Fibroblast of lung (primary cell): ENCODE measurements at places on chromosomes 4 and X. TPM values are rescaled to one million over a fixed set of nuclear protein-coding genes. Genes with fewer than 3 reads are reported as not detected.

DNA sequence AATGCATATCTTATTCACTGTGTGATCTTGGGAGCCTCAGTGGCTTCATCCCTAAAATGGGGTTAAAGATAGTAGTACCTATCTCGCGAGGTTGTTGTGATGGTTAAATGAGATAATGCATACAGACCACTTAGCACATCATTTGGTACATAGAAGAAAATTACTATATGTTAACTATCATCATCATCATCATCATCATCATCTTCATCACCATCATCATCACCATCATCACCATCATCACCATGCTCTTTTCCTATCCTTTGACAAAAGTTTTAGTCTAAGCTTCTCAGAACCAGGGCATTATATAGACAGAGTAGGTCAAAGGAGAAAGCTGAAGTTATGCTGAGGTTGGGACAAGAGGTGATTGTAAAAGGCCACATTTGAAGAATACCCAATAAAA lies 145.0 kb downstream of the GPC3 start:
- no peak overlapping the region for H3K27ac ChIP-seq
- no peak overlapping the region for H3K4me3 ChIP-seq
- no peaks in the 10 kb centered on the region for H3K27me3 ChIP-seq
- DNase-seq: no peak

TACR3 gene
- total RNA-seq: under 0.01 TPM in 1 of 2 replicates, not detected in the other

TMEM154 gene
- total RNA-seq: 0.50 and 0.77 TPM in 2 replicates

SPANXN3 gene
- not detected in 2 replicates for total RNA-seq

SPANXN4 gene
- not detected in 2 replicates for total RNA-seq

CSN1S1 gene
- total RNA-seq: not detected in 2 replicates

- H3K27me3 ChIP-seq: no peaks in the 10 kb centered on the region
- H3K4me1 ChIP-seq: no peaks in the 10 kb centered on the region
- DNase-seq: no peak
- H3K36me3 ChIP-seq: no peaks in the 10 kb centered on the region
- H3K27ac ChIP-seq: no peak overlapping the region
Observed at GRCh38 chrX:581066-581465, 49.5 kb upstream of the SHOX start.

DNA sequence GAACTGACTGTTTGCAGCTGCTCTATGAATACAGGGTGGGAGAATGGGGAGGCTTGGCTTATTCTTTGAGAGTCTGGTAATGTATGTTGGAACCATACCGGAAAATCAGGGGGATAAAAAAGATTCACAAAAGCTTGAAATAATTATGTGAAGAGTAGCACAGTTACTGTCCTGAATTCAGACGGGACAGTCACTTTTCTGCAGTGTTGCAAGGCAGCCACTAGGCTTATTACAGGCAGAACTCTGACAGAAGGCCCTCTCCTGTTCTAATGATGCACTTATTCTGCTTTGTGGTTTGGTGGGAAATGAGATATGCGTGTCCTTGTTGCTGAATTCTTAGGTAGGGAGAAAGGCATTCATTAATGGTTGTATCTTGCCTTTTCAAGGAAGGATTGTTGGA lies 37.2 kb downstream of the GUCY1B1 start:
- DNase-seq: peak; percentile 24
- no peaks in the 10 kb centered on the region for H3K36me3 ChIP-seq
- H3K27ac ChIP-seq: no peak overlapping the region
- H3K27me3 ChIP-seq: no peaks in the 10 kb centered on the region
- H3K4me3 ChIP-seq: no peak overlapping the region
- H3K4me1 ChIP-seq: no peaks in the 10 kb centered on the region

GRCh38 chr4:25013756-25014661 lies 16.7 kb downstream of the LGI2 start:
- no peak overlapping the region for H3K27ac ChIP-seq
- no peak for DNase-seq
- no peak overlapping the region for H3K4me3 ChIP-seq
- H3K36me3 ChIP-seq: no peaks in the 10 kb centered on the region
- no peaks in the 10 kb centered on the region for H3K27me3 ChIP-seq
- no peaks in the 10 kb centered on the region for H3K4me1 ChIP-seq

DNA sequence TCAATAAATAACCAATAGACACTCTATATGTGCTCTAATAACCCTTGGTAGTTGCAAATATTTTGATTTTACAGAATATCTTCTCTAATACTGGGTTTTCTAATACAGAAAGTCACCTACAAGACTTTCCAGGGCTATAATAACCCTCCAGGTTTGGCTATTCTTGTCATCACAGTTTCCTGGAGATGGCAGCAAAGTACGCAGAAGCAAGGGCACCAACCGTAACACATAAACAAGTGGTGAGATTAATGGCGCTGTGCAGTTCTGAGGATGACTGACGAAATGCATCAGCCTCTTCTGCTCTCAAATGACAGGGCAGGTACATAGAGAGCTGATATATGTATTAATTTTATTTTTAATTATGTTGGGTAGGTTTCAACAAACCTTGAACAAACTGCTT lies 122.4 kb downstream of the C4orf33 start:
- H3K4me1 ChIP-seq: no peaks in the 10 kb centered on the region
- peak; percentile 18 for DNase-seq
- no peaks in the 10 kb centered on the region for H3K36me3 ChIP-seq
- no peak overlapping the region for H3K27ac ChIP-seq

PDHA1 gene
- total RNA-seq: 57.5 and 73.2 TPM in 2 replicates

DNA sequence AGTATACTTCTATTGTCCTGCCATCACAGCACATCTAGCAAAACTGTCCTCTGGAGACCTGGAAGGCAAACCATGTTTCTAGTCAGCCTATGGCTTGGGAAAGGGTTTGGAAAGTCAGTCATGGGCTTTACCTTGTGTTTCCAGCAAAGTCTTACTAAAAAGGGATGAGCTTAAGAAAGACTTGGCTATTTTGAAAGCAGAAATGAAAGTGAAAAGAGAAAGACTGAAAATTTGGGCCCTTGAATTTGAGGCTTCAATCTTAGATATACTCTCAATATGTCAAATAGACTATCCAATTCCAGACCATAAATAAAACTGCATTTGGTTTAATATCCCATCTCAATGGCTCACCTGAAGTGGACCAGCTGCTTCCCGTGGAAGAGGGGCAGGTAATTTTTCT lies 127.9 kb downstream of the ZNF330 start:
- no peak for DNase-seq
- no peaks in the 10 kb centered on the region for H3K36me3 ChIP-seq
- H3K27me3 ChIP-seq: no peaks in the 10 kb centered on the region
- no peaks in the 10 kb centered on the region for H3K4me1 ChIP-seq
- H3K27ac ChIP-seq: no peak overlapping the region
- H3K4me3 ChIP-seq: no peak overlapping the region

GRCh38 chr4:111648056-111648455 lies 497.2 kb upstream of the FAM241A start:
- no peaks in the 10 kb centered on the region for H3K4me1 ChIP-seq
- H3K4me3 ChIP-seq: no peak overlapping the region
- no peak overlapping the region for H3K27ac ChIP-seq

APOO gene
- 6.2 and 8.1 TPM in 2 replicates for total RNA-seq

DNA sequence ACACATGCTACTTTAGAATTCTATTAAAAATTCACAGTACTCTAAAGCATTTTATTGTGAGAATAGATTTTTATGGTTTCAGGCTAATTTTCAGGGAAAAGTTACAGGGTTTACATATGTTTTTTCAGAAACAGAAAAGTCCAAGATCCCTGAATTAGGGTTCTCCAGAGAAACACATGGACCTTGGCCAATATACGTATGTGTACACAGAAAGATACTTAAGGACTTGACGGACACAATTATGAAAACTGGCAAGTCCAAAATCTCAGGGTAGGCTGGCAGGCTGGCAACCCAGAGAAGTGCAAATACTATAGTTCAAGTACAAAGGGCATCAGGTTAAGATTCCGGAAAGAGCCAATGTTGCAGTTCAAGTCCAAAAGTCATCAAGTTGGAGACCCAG lies 1897.8 kb upstream of the PCDH10 start:
- H3K4me1 ChIP-seq: no peaks in the 10 kb centered on the region
- H3K27ac ChIP-seq: no peak overlapping the region
- no peak for DNase-seq
- H3K4me3 ChIP-seq: no peak overlapping the region

GRCh38 chrX:137823257-137823656 lies 257.3 kb downstream of the ZIC3 start:
- no peaks in the 10 kb centered on the region for H3K27me3 ChIP-seq
- DNase-seq: no peak
- H3K4me1 ChIP-seq: no peaks in the 10 kb centered on the region
- H3K27ac ChIP-seq: no peak overlapping the region
- H3K4me3 ChIP-seq: no peak overlapping the region

GAGE1 gene
- total RNA-seq: not detected in 2 replicates

LANCL3 gene
- under 0.01 TPM in 1 of 2 replicates, not detected in the other for total RNA-seq

PDZD4 gene
- total RNA-seq: under 0.01 and 0.26 TPM in 2 replicates

TCEAL2 gene
- total RNA-seq: 0.17 and 0.26 TPM in 2 replicates

ZAR1 gene
- total RNA-seq: not detected in 2 replicates

- DNase-seq: peak; percentile 9
- H3K4me1 ChIP-seq: no peaks in the 10 kb centered on the region
- H3K36me3 ChIP-seq: no peaks in the 10 kb centered on the region
- H3K27ac ChIP-seq: peak overlapping the region; percentile 69
- no peak overlapping the region for H3K4me3 ChIP-seq
- no peaks in the 10 kb centered on the region for H3K27me3 ChIP-seq
Observed at GRCh38 chrX:30643313-30643821, 9.9 kb upstream of the GK start.

DNA sequence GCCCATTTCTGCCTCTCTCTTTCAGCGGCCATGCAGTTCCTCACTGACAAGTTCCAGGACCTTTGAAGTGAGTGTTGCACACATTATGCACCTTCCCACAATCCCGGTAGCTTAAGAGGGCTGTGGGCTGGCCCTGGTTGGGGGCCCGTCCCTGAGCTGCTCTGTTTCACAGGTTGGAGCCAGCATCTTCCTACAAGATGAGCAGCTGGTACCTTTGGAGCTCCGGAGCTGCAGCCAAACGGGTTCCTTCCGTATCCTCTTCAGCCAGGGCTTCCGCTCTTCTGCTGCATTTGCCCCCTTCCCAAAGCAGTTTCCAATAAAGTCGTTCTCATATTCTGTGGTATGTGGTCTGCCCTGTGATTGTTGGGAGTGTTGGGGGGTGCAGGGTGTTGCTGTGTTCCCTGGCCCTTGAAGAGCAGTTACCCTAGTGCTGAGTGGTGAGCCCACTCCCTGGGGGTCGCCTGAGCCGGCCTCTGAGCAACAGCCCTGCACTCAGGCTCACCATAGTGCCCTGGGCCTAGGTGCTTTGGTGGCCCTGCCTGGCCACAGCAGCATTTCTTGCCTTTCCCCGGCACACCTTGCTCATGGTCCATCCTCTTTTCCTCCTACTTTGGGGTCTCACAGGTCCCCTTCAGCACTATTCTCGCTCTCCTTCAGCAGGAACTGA lies 60.4 kb downstream of the CXorf49B start:
- H3K36me3 ChIP-seq: no peaks in the 10 kb centered on the region
- no peak for DNase-seq
- H3K4me3 ChIP-seq: no peak overlapping the region
- H3K4me1 ChIP-seq: no peaks in the 10 kb centered on the region
- H3K27me3 ChIP-seq: no peaks in the 10 kb centered on the region

MAGEA6 gene
- not detected in 2 replicates for total RNA-seq
